Cortex of kidney (tissue), 1 donor: ENCODE measurements at places on chromosomes 5 and 9.

- DNase-seq: no peak
These were observed 49.4 kb downstream of the MEF2C start for GRCh38 chr5:88833371-88834130.

DNA sequence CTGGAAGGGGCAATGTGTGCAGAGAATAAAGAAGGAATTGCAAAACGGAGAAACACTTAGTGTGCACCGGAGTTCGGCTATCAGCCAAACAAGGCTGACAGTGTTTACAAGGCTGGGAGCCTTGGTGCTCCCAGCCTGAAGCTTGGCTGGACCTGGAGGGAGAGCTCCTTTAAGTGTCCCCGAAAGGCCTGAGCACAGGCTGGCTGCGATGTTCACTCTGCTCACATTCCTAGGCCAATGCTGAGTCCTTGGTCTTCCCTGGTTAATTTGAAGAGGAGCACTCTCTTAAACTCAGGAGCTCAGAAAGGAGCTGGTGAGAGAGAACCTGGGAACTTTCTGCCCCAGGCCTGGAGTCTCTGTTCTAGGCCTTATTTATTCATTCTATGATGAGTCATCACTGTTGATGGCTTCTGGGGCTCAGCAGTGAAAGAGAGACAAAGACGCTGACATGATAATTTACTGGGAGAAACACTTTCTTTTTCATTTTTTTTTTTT, 88.6 kb upstream of the MYO10 start:
- DNase-seq: no peak

- DNase-seq: no peak
These were observed 53.2 kb downstream of the USP20 start for GRCh38 chr9:129888293-129889121.

DNA sequence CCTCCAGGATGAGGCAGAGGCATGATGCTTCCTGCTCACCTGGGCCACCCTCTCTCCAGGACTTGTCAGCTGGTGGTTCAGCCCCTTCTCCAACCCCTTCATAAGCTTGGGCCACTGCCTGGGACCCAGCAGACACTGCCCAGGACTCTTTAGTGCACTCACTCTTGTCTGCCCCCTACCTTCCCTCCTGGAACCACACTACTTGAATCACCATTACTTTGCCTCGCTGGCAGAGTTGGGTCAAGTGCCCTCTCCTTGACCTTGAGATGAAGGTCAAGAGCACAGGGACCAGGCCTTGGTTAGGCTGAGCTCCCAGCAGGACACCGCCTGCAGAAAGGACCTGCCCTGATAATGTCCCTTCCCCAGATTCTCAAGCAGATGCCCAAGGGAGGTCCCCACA, 8.5 kb upstream of the ENDOG start:
- no peak for DNase-seq

- no peak for DNase-seq
These were observed 275.3 kb upstream of the TUT7 start for GRCh38 chr9:86629530-86629929.

DNA sequence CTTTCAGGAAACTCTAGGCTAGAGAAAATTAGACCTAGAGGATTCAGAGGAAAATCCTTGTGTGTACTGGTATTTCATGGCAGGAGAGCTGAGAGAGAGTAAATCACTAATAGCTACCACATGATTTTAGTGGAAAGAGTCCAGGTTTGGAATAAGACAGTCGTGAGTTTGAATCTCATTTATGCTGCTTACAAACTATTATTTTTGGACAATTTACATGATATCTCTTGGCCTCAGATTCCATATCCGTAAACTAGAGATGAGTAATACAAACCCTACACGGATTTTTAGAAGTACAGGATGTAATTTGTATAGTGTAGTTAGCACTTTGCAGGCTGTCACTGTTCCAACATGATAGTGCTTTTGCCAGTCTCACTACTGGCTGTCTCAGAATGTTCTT, 2.7 kb downstream of the IL31RA start:
- DNase-seq: no peak

DNA sequence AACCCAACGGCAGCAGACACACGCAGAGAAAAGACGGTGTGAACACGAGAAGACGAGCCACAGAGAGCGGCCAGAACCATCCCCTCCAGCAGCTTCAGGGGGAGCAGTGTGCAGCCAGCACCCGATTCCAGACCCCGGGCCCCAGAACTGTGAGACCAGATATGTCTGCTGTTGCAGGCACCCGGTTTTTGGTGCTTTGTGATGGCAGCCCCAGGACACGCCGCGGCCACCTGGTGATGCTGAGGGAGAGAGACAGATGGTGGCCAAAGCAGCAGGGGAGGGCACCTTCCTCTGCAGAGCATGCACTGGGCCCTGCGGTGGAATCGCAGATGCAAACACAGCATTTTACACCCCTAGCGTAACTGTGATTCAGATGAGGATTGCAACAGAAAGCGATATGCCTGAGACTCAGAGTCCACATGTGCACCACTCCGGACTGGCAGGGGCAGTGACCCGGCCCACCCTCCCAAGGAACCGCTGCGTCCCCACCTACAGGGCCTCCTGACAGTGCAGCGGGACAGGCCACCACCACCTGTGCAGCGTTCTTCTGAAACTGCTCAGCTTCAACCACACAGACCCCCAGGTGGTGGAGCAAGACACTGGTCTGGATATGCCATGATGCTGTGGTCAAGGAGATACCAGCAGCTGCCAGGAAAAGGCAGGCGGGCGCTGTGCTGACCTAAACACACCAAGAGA, 24.0 kb downstream of the ZDHHC11B start:
- no peak for DNase-seq

DNA sequence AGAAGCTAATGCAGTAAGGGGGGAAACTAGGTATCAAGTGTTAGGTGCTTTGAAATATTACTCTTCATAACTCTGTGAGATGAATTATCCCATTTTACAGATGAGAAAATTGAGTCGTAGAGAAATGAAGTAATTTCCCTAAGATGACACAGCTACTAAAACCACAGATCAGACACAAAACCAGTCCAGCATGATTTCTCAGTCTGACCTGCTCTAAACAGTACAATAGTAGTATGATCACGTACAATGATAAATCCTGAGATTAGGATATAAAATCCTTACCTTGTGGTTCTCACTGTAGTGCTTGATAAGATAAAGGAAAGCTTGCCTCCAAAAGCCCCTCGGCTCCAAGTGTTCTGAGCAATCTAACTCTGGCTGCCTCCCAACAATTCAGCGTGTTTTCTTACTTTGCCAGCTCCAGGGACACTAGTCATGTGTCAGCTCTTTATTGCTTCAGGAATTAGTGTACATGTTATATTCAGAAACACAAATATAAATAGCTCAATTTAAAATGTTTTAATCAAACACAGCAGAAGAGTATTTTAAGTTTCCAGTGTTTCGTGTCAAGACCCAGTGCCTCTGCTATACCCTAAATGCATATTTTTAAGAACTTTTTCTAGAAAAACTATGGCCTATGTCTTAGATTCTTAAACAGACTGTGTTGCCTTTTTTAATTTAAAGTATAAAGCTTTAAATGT, 243.6 kb downstream of the DENND1A start:
- no peak for DNase-seq
